Central memory CD4-positive, alpha-beta T cell (primary cell): ENCODE measurements at places on chromosomes 6 and 20.

DNA sequence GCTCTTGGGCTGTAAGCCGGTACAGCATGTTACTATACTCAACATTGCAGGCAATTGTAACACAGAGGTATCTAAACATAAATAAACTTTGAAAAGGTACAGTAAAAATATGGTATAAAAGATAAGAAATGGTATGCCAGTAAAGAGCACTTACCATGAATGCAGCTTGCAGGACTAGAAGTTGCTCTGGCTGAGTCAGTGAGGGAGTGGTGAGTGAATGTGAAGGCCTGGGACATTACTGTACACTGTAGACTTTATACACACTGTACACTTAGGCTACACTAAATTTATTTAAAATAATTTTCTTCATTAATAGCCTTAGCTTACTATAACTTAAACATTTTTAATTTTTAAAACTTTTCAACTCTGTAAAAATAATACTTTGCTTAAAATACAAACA lies 37.8 kb upstream of the ANKEF1 start:
- no peak for DNase-seq

DNA sequence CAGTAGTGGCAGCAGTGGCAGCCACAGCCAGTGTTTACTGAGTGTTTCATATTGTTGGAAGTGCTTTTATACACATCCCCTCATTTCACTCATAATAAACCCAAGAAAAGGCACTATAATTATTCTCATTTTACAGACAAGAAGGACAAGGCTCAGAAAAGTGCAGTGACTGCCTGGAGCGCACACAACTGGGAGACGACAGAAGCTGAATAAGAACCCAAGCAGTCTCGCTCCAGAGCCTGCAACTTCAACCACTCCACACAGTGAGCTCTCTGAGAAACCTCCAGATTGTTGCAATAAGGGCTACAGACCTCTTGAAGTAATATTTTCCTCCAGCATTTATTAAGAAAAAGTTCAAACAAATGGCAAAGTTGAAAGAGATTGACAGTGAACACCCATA lies 76.9 kb downstream of the PLCG1 start:
- no peak for DNase-seq

GRCh38 chr6:11890209-11890608 lies 111.6 kb upstream of the ADTRP start:
- no peak for DNase-seq

DNA sequence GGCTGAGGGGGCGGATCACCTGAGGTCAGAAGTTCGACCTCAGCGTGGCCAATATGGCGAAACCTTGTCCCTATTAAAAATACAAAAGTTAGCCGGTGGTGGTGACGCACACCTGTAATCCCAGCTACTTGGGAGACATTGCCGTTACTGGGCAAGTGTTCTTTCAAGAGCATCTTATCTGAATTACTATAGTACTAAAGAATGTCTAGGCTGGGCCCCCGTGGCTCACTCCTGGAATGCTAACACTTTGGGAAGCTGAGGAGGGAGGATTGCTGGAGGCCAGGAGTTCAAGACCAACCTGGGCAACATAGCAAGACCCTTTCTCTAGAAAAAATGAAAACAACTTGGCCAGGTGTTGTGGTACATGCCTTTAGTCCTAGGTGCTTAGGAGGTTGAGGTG lies 859 bp upstream of the ZFP57 start:
- DNase-seq, result no peak

GRCh38 chr6:117531346-117531745 lies 48.9 kb downstream of the DCBLD1 start:
- no peak for DNase-seq

GRCh38 chr20:31840906-31841816 lies 4.2 kb downstream of the FOXS1 start:
- DNase-seq, result no peak

- no peak for DNase-seq
These were observed 129.8 kb downstream of the SASH1 start for GRCh38 chr6:148472171-148473105.

DNA sequence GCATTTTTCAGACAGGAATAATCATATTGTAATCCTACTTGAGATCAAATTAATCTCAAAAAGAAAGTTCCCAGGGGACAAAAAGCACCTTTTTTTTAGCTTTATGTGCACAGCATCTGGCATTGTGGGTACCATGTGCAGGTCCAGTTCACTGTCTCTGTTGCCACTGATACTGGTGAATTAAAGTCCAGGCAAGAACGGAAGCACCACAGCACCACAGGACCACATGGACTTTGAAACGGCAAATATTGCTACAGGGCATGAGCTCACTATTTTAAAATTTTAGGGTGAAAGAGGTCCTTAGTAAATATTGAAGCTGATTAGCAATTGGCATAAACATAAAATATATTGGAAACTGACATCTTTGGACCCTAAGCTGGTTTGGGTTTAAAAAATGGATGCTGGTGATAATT lies 709.0 kb downstream of the EPM2A start:
- DNase-seq, result no peak

DNA sequence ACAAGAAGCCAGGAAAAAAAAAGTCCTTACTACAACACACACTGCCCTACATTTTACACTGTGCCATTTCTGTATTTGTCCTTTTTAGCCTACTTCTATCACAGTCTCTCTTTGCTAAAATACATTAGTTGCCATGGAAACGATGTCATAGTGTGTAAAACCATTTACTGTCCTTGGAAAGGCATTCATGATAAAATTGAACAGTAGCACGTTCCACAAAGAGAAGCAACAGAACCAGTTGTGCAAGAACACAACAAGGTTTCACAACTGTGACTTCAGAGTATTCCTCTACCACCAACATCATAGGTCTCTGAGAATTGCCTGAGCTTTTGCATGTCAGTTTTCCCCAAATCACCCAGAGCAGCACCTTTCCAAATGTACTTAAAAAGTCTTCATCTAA lies 20.5 kb downstream of the FYN start:
- DNase-seq, result no peak

- no peak for DNase-seq
These were observed 83.8 kb upstream of the ELOVL5 start for GRCh38 chr6:53432318-53433161.

GRCh38 chr20:38726804-38727606 lies 2.7 kb downstream of the SLC32A1 start:
- DNase-seq, result peak; percentile 32

GRCh38 chr6:45657226-45657625 lies 279.5 kb upstream of the SUPT3H start:
- no peak for DNase-seq

- no peak for DNase-seq
These were observed 117.0 kb upstream of the KCNG1 start for GRCh38 chr20:51139891-51140290.

DNA sequence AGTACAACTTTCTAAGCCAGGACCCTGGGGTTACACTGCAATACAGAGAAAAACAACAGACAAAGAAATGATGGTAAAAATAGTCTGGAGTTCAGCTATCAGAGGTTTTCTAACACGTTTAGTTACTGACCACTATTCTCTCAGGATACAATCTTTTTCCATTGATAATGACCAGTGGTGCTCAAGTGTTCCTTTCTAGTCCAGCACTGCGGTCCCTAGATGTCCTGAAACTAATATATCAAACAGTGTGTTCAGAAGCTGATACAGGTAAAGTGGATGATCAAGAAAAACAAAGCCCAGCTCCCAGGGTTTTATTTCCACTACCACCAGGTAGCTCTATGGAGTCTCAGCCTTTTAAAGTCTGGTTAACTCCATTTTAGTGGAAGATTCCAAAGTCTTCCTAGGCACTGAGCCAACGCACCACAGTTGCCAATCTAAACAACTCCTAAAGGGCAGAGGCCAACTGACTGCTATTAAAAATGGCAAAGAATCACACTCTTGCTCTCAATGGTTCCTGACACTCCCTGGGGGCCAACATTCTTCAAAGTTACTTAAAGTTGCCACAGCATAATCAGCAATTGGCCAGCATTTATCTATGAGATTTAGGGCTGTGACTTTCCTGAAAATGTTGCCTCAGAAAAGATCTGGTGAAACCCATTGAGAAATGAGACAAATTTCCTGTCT lies 38.2 kb downstream of the DZANK1 start:
- DNase-seq, result no peak

- DNase-seq, result no peak
These were observed 379.4 kb downstream of the TAF4 start for GRCh38 chr20:61686051-61686936.

- DNase-seq, result no peak
These were observed 19.6 kb upstream of the DSE start for GRCh38 chr6:116351101-116351500.

DNA sequence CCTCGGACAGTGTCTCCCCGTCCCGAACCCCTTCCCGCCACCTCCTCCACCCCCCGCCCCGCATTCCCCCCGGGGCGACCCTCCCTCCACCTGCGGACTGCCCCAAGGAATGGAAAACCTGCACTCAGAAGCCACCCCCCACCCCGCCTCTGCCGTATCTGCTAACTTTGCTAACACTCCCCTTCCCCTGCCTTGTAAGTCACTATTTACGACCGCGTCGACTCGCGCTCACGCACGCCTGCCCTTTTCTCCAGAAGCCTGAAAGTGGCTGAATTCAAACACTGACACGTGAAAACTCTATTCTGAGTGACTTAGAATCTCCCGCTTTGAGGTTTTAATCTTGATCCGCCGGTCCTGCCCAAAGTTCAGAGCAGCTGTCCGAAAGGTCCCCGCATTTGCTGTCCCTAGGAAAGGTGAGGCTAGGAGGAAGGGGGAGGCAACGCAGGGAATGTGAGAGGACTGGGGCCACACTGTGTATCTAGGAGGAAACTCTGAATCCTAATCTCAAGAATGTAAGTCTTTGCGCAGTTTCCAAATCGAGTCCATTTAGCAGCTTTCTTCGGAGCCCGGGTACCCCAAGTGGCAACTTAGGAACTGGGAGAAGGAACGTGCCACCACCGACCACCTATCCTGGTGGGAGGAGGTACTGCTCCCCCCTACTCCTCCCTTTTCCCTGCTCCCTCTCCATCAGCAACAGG lies 9.3 kb upstream of the POU3F2 start:
- no peak for DNase-seq

DNA sequence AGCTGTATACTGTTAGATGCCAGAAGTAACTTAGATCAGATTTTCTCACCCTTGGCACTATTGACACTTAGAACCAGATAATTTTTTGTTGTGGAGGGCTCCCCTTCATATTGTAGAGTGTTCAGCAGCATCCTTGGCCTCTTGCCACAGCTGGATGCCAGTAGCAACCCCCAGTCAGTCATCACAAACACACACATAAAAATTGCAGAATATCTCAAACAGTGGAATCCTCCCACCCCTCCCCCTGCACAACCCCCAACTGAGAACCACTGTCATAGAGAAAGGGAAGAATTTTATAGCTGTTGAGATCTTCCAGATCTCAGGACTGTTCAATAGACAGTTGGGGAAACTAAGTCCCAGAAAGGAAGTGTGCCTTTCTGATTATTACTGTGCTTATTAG lies 81.2 kb upstream of the VSTM2L start:
- DNase-seq, result no peak

- no peak for DNase-seq
These were observed 138.1 kb downstream of the FNDC1 start for GRCh38 chr6:159307246-159307790.

- DNase-seq, result no peak
These were observed 169.9 kb downstream of the BCAS1 start for GRCh38 chr20:53900380-53900999.

DNA sequence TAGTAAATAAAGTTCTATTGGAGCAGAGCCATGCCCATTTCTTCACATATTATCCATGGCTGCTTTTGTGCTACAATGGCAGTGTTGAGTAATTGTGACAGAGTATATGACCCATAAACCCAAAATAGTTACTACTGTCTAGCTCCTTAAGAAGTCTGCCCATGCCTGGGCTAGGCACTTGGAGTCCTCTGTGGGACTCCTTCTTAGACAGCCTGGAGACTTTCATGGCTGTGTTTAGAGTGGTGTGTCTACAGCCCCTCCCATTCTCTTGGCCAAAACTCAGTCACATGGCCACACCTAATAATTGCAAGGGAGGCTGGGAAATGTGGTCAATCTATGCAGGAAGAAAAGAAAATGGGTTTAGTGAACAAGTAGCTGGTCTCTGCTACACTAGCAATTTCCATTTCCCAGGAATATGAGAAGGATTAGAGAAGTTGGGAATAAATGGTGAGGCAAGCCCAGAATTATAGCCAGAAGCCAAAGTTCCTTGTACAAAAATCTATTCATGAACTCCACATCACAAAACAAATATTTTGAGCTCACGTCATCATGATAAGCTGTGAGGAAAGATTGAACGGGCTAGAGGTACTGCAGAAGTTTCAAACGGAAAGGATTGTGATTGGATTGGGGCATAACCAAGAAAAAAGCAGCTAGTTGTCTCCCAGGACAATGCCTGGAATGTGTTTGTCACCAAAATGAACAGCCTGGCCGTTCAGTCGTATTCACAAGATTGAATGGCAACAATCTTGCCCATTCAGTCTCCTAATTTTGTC lies 251.8 kb upstream of the PLN start:
- no peak for DNase-seq

GRCh38 chr6:107786709-107787588 lies 37.2 kb downstream of the SCML4 start:
- DNase-seq, result peak; percentile 47

- peak; percentile 96 for DNase-seq
These were observed 9.1 kb downstream of the BAK1 start for GRCh38 chr6:33570806-33571636.

DNA sequence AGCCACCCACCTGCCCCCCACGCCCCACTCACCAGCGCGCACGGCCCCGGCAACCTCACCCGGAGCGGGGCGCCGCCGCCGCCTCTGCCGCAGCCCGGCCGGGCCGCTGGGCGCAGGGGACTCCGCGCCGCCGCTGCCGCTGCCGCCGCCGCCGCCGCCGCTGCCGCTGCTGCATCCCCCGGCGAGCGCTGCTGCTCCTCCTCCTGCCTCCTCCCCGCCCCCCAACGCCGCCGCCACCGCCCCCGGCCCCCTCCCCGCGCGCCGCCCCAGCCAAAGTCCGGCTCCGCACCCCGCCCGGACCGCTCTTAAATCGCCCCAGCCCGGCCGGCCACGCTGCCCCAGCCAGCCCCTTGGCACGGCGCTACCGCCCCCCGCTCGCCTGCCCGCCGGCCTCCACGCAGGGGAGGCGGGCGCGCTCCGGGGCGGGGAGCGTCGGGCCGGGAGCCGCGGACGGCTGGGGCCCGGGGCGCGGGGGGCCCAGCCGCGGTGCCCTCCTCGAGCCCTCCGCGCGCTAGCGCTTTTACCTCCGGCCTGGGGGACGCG lies at the start of gene SULF2:
Gene SULF2 (minus strand): TSS at position 171 of the 543 bp plus-strand sequence. CDS start 28,118 bp downstream, outside the sequence.
- no peak for DNase-seq

GRCh38 chr6:85124472-85125354 lies 325.2 kb upstream of the NT5E start:
- no peak for DNase-seq
